ENCODE measurements at places on chromosomes 2 and 18.

DNA sequence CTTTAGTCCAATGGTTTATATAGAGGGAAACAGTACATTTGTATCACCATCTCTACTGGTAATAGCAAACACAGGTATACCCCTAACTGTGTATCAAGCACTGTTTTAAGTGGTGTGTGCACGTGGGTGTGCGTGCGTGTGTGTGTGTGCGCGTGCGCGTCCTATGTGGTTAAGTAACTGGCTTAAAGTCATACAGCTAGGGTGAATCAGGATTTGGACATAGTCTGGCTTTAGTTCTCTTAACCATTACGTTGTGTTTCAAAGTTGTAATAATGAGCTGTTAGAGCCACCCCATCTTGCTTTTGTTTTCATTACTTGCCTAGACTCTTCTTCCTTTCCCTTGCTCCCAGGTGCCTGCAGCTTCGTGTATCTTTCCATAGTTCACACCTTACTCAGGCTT, 2.1 kb downstream of the HADHB start:
- no peak for DNase-seq

DNA sequence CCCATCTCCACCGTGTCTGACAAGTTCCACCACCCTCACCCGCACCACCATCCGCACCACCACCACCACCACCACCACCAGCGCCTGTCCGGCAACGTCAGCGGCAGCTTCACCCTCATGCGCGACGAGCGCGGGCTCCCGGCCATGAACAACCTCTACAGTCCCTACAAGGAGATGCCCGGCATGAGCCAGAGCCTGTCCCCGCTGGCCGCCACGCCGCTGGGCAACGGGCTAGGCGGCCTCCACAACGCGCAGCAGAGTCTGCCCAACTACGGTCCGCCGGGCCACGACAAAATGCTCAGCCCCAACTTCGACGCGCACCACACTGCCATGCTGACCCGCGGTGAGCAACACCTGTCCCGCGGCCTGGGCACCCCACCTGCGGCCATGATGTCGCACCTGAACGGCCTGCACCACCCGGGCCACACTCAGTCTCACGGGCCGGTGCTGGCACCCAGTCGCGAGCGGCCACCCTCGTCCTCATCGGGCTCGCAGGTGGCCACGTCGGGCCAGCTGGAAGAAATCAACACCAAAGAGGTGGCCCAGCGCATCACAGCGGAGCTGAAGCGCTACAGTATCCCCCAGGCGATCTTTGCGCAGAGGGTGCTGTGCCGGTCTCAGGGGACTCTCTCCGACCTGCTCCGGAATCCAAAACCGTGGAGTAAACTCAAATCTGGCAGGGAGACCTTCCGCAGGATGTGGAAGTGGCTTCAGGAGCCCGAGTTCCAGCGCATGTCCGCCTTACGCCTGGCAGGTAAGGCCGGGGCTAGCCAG, 1.2 kb downstream of the ONECUT2 start:
- DNase-seq: no peak

DNA sequence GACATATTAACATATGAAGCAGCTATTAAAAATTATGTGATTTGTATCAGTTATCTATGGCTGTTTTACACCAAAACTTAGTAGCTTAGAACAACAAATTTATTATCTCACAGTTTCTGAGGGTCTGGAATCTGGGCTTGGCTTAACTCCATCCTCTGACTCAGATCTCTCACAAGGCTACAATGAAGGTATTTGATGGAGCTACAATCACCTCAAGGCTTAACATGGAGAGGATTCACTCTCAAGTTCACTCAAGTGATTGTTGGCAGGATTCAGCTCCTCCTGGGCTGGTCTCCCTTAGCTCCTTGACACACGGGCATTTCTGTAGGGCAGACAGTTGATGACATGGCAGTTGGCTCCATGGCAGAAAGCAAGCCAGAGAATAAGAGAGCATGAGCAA, 133.0 kb upstream of the SLC14A2 start:
- no peak for DNase-seq

- no peak for DNase-seq
These were observed 141.9 kb downstream of the MGAT5 start for GRCh38 chr2:134395779-134396178.

DNA sequence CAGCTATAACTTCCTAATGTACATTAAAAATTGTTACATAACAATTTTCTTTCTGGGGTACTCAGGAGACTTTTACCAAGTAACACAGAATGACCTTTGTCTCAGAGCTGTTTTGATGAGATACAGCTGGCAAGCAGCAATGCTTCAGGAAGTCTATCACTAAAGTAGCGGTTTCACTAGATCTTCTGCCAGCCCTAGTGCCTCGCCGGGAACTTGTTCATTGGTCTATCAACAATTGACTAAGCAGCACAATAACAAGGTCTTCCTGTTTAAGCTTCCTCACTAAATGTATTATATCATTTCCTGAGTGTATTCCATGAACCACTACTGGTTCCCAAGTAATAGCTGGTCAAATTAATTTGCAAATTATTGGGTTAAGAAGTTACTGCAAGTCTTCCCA, 69.2 kb downstream of the TRIP12 start:
- DNase-seq: no peak

DNA sequence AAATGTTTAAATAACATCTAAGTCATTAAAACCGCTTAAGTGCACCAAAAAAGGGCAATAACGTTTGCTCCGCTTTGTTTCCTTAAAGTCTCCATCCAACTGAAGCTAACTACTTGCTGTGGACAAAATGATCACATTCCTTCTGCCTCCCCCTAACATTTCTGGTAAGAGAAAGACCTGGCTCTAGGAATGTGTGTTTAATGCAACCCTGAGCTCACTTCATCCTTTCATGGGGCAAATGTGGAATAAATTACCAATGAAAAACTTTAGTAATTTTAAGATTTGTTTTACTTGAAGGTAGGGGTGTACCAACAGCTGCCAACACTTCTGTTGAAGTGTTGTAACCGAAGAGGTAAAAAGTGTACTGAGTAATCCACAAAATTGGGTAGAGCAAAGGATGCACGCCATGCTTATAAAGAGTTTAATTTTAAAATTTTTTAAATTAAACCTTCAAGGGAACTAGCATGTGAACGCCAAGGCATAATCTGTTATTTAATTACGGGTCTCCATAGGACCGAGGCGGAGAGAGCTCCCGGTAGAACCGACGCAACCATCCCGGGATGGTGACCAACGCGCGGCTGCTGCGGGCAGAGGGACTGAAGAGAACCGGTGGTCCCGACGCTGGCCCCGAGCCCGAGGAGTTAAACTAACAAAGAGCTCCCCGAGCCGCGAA, 1.1 kb downstream of the HNRNPLL start:
- DNase-seq: no peak

DNA sequence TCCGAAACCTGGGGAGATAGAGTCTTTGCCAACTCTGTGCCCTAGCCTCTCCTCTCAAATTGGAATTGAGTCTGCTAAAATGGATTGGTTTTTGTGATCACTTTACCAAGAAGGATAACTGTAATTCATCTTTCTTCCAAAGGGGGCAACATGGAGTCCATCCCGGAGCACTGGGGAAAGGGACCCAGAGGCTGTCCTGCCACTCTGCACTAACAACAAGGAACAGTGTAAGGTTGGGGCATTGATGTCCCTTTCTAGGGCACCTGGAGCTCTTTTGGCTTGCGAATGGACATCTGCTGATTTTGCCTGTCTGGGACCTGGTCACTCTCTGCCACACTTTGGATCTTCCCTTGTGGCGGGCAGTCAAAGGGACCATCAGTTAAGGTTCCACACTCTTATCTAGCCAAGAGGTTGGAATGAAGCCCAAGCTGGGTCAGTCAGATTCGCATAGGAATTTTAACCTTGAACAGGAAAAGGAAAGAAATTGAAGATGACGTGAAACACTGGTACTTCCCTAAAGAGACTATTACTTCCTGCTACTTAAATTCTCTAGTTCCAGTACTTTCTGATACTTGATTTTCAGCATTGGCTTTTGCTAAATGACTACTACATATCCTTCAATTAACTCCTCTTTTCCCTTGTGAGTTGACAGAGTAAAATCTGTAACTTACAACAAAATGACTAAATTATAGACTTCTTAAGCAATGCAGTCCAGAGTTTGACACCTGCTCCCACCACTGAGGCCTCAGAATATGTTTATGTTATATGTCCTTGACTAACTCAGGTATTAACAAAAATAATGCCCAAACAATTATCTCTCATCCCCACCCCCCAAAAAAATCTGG, 64.7 kb upstream of the KLF7 start:
- no peak for DNase-seq

GRCh38 chr2:189960346-189960745, 102.2 kb downstream of the MSTN start:
- no peak for DNase-seq

GRCh38 chr2:202112041-202112440, 39.0 kb downstream of the KIAA2012 start:
- no peak for DNase-seq

DNA sequence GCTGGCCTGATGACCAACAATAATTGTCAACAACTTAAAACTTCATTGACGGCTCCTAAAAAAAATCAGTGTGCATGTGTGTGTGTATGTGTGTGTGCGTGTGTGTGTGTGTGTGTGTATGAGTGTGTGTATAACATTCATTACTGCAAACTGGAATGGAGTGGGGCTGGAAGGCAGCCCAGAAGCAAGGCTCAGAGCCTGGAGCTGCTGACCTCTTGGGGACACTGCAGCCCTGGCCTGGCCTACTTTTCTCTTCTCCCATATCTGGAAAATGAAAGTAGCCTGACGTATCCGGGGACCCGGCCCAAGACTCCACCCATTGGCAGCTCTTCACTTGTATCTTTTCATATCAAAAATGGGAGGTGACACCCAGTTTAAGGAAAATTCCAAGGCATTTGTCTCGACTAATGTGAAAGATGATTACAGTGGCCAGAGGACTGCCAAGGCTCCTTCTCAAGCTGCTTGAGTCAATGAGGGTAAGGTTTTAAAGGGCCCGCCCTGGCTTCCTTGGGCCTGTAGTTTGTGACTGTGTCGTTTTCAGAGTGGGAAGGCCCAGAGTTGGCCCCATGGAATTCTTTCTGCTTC, 72.4 kb upstream of the IL1R1 start:
- DNase-seq: no peak

DNA sequence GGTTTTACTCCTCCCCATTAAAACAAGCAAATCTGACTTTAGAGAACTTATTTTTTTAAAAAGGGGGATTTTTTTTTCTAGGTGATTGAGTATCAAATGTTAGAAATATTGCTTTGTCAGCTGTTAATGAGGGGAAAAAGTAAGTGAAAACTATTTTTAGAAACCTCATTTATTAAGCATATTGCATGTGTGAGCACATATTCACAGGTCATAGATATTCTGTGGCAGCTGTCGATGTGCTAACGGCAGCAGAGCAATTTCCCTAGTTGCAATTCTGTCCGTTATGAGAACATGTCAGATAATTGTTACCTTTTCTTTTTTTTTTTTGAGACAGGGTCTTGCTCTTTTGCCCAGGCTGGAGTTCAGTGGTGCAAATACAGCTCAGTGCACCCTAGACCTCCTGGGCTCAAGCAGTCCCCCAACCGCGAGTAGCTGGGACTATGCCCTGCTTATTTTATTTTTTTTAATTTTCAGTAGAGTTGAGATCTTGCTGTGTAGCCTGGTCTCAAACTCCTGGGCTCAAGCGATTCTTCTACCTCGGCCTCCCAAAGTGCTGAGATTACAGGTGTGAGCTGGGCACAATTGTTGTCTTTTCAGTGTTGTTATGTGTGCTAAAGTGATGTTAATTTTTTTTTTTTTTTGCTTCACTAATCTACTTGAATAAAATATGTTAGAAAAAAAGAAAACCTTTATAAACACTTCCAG, 69.8 kb downstream of the MTA3 start:
- DNase-seq: no peak

- DNase-seq: no peak
These were observed 23.4 kb downstream of the CDH2 start for GRCh38 chr18:28153485-28154065.

- DNase-seq: no peak
These were observed 3.2 kb downstream of the ZBTB7C start for GRCh38 chr18:48405978-48406377.

DNA sequence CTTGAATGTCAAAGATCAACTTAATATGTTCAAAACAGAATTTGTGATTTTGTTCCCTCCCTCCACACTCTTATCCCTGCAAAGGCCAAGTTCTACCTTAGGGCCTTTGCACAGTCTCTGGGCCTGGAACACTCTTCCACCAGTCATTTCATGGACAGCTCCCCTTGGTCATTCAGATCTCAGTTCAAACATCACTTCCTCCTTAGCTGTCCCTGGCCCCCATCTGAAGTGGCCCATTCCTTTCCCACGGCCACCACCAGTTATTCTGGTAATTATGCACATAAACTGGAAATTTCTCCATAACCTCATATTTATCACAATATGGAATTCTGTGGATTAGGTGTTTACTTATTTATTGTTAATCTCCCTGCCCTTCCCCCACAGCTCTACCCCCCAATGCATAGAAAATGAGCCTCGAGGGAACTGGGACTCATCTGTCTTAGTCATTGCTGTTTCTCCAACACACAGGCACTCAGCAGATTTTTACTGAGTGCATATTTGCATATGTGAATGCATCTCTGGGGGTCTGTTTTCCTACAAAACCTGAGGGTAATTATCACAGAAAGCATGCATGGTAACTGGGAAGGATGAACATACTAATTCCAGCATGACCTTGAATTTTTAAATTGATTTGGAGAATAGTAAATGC, 35.5 kb upstream of the SPTBN1 start:
- DNase-seq: no peak

DNA sequence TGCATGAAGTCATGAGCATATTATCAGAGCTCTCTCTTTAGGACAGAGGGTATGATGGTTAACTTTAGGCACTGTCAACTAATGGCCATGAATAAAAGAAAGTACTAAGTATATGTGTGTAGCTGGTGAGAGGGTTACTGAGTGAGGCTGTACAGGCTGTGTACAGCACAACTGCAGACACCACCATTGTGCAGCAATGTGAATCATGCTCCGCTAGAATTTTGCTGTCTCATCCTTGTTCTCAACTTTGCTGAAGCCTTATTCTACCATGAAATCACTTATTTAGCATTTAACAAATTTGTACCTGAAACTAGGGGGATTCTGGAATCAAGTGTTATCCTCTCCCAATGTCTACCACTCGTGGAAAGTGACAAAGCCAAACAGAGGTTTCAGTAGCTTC, 414.9 kb downstream of the PLCL1 start:
- DNase-seq: no peak

- DNase-seq: no peak
These were observed 160.6 kb downstream of the DTNA start for GRCh38 chr18:34870555-34871310.

- no peak for DNase-seq
These were observed 63.4 kb downstream of the TPO start for GRCh38 chr2:1476617-1477195.

- DNase-seq: peak; percentile 65
These were observed 370.3 kb downstream of the MEIS1 start for GRCh38 chr2:66805016-66805865.

- DNase-seq: no peak
These were observed 41.1 kb downstream of the LDAH start for GRCh38 chr2:20781656-20782265.

GRCh38 chr2:204748286-204748685, 203.0 kb downstream of the PARD3B start:
- DNase-seq: no peak

DNA sequence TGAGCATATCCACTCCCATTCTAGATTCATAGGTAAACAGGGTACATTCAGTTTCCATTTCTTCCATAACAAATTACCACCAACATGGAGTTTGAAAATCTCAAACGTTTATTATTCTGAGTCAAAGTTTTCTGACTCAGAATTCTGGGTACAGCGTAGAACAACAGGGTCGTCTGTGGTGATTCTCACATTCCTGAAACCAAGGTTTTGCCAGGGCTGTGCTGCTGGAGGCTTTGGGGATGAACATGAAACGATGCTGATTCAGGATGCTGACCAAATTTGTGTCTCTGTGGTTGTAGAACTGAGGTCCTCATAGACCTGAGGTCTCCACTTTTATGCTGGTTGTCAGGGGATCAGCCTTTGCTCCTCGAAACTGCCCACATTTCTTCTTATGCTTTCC, 255.7 kb downstream of the DSEL start:
- DNase-seq: no peak
